ENCODE measurements at places on chromosomes 6 and 20. TPM values are rescaled to one million over a fixed set of nuclear protein-coding genes. Genes with fewer than 3 reads are reported as not detected.

DNA sequence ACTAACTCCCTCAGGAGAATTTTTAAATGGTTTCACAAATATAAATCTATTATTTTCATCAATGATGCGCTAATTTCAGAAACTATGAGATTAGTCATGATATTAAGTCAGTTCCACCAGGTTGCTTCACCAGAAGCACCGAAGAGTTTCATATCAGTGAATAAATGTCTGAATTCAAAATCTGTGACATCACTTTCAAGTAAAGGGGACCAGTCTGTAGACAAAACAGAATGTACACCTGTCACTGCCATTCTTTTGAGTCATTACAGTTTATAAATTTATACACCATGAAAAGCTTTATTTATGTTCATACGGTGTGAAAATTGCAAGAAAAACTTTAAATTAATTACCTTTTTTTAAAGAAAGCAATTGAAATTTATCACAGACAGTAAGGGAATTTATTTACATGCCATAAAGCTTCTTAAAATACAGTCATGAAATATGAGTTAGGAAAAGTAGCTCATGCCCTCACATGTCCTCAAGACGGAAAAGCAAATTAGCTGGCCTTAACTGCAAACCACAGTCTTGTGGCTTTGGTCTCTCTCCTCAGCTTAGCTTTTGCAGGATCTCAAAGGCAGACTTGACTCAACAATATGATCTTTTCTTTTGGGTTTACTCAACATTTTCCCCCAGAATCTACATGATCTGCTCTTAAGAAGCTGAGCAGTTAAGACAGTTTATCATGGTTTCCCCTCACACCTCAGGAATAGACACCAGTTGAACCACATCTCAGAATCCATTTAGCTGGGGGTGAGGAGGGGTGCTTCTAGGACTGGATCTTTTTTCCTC is 177.7 kb upstream of the MCHR2 start:
- H3K27ac ChIP-seq: no peak overlapping the region
- H3K27me3 ChIP-seq: no peaks in the 10 kb centered on the region
- peaks cover 6% of the 10 kb centered on the region for H3K4me1 ChIP-seq
- no peak overlapping the region for H3K4me3 ChIP-seq
- DNase-seq: no peak
- no peaks in the 10 kb centered on the region for H3K36me3 ChIP-seq

DNA sequence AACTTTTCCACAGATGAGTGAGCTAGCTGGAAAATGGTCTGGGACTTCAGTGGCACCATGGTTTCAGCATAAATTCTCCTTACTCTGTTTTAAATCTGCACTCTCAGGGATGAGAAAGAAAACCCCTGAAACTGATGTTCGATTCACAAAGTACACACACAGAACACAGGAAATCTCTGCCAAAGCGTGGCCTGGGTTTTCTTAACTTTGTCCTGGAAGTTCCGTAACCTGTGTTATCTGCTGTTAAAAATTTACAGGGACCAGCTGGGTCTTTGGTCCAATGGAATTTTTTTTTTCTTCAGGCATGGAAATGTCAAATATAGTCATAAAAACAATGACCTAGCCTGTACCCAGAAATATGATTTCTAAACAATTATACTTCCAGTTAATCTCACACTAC is 7.3 kb downstream of the SCML4 start:
- H3K4me3 ChIP-seq: no peak overlapping the region
- no peaks in the 10 kb centered on the region for H3K27me3 ChIP-seq
- peaks cover 15% of the 10 kb centered on the region for H3K4me1 ChIP-seq
- no peak overlapping the region for H3K27ac ChIP-seq
- no peaks in the 10 kb centered on the region for H3K36me3 ChIP-seq
- DNase-seq: no peak

Gene VWA7
- total RNA-seq: not detected

Gene CCDC170
- 0.57 TPM for total RNA-seq

- peak overlapping the region; percentile 4 for H3K27ac ChIP-seq
- H3K36me3 ChIP-seq: no peaks in the 10 kb centered on the region
- peak; percentile 87 for DNase-seq
- H3K4me1 ChIP-seq: peaks cover 12% of the 10 kb centered on the region
- no peak overlapping the region for H3K4me3 ChIP-seq
Measured at GRCh38 chr6:159505140-159505922, 187.7 kb downstream of the SOD2 start.

DNA sequence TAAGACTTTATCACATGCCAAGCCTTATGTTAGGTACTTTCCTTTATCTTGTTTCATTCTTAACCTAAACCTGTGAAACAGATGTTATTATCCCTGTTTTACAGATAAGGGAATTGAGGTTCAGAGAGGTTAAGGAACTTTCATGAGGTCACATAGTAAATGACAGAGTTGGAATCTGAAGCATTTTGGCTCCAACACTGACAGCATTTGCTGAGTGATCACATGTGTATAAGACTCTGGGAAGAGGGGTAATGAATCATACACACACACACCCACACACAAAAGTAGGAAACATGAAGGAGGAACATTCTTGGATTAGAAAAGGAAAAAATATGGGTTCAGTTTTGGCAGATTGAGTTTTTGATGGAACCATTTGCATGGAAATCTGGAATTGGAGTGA is 212.5 kb downstream of the GJA1 start:
- DNase-seq: no peak
- no peaks in the 10 kb centered on the region for H3K27me3 ChIP-seq
- no peak overlapping the region for H3K4me3 ChIP-seq
- no peaks in the 10 kb centered on the region for H3K4me1 ChIP-seq

DNA sequence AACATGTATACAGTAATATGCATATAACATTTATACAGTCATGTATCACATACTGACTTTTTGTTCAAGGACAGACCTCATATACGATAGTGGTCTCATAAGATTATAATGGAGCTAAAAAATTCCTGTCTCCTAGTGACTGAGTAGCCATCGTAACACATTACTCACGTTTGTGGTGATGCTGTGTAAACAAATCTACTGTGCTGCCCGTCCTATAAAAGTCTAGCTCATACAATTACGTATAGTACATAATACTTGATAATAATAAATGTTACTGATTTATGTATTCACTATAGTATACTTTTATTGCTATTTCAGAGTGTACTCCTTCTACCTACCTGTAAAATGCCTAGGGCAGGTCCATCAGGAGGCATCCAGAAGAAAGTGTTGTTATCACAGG is 17.4 kb downstream of the SERAC1 start:
- DNase-seq: no peak
- no peaks in the 10 kb centered on the region for H3K27me3 ChIP-seq
- H3K36me3 ChIP-seq: peaks cover 20% of the 10 kb centered on the region
- H3K27ac ChIP-seq: no peak overlapping the region
- H3K4me1 ChIP-seq: no peaks in the 10 kb centered on the region

- DNase-seq: no peak
- no peaks in the 10 kb centered on the region for H3K4me1 ChIP-seq
- no peak overlapping the region for H3K4me3 ChIP-seq
- no peaks in the 10 kb centered on the region for H3K27me3 ChIP-seq
Measured at GRCh38 chr6:20319520-20320357, 81.9 kb upstream of the E2F3 start.

DNA sequence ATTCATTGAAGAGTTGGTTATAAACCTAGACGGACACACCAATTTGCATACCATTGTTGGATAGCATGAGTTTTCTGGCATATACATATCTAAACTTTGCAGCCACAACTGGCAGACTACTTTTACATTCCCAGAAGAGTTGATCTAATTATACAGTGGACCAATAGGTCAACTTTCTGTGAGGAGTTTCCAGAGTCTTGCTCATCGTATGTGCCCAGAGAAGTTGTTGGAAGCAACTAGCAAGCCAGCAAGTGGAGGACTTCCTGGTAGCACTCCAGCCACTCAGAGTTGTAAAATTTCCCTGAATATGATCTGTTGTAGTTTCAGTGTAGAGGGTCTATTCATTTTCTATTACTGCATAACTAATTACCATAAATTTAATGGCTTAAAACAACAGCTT is 47.1 kb upstream of the FAM184A start:
- no peaks in the 10 kb centered on the region for H3K36me3 ChIP-seq
- DNase-seq: no peak
- H3K27me3 ChIP-seq: no peaks in the 10 kb centered on the region
- no peak overlapping the region for H3K4me3 ChIP-seq

Gene SLA2
- total RNA-seq: 0.26 TPM

GRCh38 chr6:128560966-128561365 is 40.6 kb upstream of the PTPRK start:
- H3K36me3 ChIP-seq: no peaks in the 10 kb centered on the region
- no peaks in the 10 kb centered on the region for H3K27me3 ChIP-seq
- DNase-seq: no peak
- H3K4me1 ChIP-seq: no peaks in the 10 kb centered on the region

Gene C6orf58
- total RNA-seq: not detected

Gene WFDC5
- total RNA-seq: not detected

DNA sequence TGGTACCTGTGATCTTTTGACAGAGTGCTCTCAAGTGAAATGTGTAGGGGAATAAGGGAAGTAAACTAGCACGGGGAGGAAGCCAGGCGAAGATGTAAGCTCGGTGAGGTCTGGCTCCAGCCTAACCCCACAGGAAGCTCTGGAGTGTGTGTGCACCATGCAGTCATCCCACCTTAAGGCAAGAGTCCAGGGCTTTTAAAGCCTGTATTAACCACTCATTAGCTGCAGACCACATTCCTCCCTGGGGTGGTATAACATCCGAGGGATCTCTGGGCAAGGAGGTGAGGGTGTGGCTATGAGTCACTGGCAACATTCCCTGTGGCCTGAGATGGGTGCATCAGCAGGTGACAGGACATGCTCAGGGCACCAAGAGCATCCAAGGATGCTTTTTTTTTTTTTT is 12.5 kb upstream of the RANBP9 start:
- no peaks in the 10 kb centered on the region for H3K4me1 ChIP-seq
- no peak for DNase-seq
- no peak overlapping the region for H3K4me3 ChIP-seq
- no peaks in the 10 kb centered on the region for H3K27me3 ChIP-seq
- no peaks in the 10 kb centered on the region for H3K36me3 ChIP-seq
- no peak overlapping the region for H3K27ac ChIP-seq

GRCh38 chr6:21199262-21199661 is 394.3 kb upstream of the SOX4 start:
- H3K36me3 ChIP-seq: no peaks in the 10 kb centered on the region
- no peak overlapping the region for H3K27ac ChIP-seq
- no peak overlapping the region for H3K4me3 ChIP-seq
- no peaks in the 10 kb centered on the region for H3K27me3 ChIP-seq
- no peak for DNase-seq

Gene NOX3
- not detected for total RNA-seq

Gene FERMT1
- 0.32 TPM for total RNA-seq

DNA sequence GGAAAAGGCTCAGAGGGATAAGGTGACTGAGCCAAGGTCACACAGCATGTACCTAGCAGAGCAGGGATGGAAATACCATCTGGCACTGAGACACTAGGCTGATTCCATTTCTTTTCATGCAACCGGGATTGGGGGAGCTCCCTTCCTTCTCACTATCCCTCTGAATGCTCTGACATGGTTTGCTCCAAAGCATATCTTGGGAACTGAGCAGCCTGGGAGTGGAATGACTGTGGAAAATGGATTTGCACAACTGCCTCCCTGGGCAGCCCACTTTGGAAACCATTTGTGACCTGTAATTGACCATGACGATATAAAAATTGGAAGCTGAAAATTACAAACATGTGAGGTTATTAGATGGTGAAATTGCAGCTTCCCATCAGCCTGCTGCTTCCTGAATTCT is 309.0 kb upstream of the CHD6 start:
- no peak overlapping the region for H3K27ac ChIP-seq
- H3K4me1 ChIP-seq: no peaks in the 10 kb centered on the region
- H3K27me3 ChIP-seq: no peaks in the 10 kb centered on the region
- peak; percentile 74 for DNase-seq

Gene PSMG4
- total RNA-seq: 26.6 TPM

- no peak overlapping the region for H3K4me3 ChIP-seq
- H3K27ac ChIP-seq: no peak overlapping the region
- no peaks in the 10 kb centered on the region for H3K4me1 ChIP-seq
- no peaks in the 10 kb centered on the region for H3K27me3 ChIP-seq
- DNase-seq: no peak
Measured at GRCh38 chr6:158205169-158205944, 37.2 kb downstream of the GTF2H5 start.

- H3K27me3 ChIP-seq: no peaks in the 10 kb centered on the region
- peaks cover 35% of the 10 kb centered on the region for H3K4me1 ChIP-seq
- no peak overlapping the region for H3K27ac ChIP-seq
- no peak overlapping the region for H3K4me3 ChIP-seq
- DNase-seq: no peak
Measured at GRCh38 chr6:13372076-13372475, 43.7 kb upstream of the TBC1D7 start.

GRCh38 chr6:133613211-133613610 is 275.7 kb upstream of the TCF21 start:
- no peak for DNase-seq
- no peaks in the 10 kb centered on the region for H3K36me3 ChIP-seq
- no peaks in the 10 kb centered on the region for H3K4me1 ChIP-seq
- no peak overlapping the region for H3K4me3 ChIP-seq

GRCh38 chr6:69220375-69220774 is 576.4 kb downstream of the LMBRD1 start:
- no peaks in the 10 kb centered on the region for H3K36me3 ChIP-seq
- no peaks in the 10 kb centered on the region for H3K27me3 ChIP-seq

Gene TP53TG5
- total RNA-seq: 0.17 TPM

Gene LAMA2
- 144 TPM for total RNA-seq

- DNase-seq: no peak
- no peak overlapping the region for H3K27ac ChIP-seq
- H3K4me3 ChIP-seq: no peak overlapping the region
- H3K4me1 ChIP-seq: no peaks in the 10 kb centered on the region
Measured at GRCh38 chr6:104771258-104771832, 88.4 kb downstream of the HACE1 start.

- no peaks in the 10 kb centered on the region for H3K36me3 ChIP-seq
- H3K27me3 ChIP-seq: no peaks in the 10 kb centered on the region
- no peak overlapping the region for H3K27ac ChIP-seq
- no peak overlapping the region for H3K4me3 ChIP-seq
- no peak for DNase-seq
- peaks cover 17% of the 10 kb centered on the region for H3K4me1 ChIP-seq
Measured at GRCh38 chr20:40561187-40561586, 127.8 kb downstream of the MAFB start.

DNA sequence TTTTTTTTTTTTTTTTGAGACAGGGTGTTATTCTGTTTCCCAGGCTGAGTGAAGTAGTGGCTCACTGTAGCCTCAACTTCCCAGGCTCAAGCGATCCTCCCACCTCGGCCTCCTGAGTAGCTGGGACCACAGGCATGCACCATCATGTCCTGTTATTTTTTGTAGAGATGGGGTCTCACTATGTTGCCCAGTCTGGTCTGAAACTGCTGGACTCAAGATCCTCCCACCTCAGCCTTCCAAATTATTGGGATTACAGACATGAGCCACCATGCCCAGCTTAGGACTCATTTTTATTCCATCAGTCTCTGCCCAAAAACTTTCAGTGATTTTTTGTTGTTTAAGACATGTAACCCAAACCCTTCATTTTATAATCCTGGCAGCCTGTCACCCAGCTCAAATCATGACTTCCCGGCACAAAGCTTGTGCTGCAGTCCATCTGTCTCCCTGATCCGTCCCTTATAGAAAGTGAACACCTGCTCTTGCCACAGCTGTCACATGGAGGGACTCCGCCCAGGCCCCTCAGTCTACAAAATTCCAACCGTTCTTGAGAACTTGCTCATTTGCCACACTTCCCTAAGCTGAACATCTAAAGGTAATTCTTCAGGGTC is 183.9 kb upstream of the JARID2 start:
- no peak for DNase-seq
- H3K27me3 ChIP-seq: no peaks in the 10 kb centered on the region
- no peak overlapping the region for H3K27ac ChIP-seq
- H3K4me3 ChIP-seq: no peak overlapping the region

Gene MEP1A
- not detected for total RNA-seq

Gene TPX2
- 1.1 TPM for total RNA-seq

GRCh38 chr6:34525431-34526175 is 30.5 kb downstream of the SPDEF start:
- no peaks in the 10 kb centered on the region for H3K27me3 ChIP-seq
- H3K4me1 ChIP-seq: peaks cover 5% of the 10 kb centered on the region
- H3K36me3 ChIP-seq: no peaks in the 10 kb centered on the region
- no peak overlapping the region for H3K4me3 ChIP-seq
- H3K27ac ChIP-seq: no peak overlapping the region
